Activated naive CD4-positive, alpha-beta T cell treated with anti-CD3 and anti-CD28 coated beads, Interleukin-2, amount 10 ng/mL, durations not matched to agents 7 days and 5 days (primary cell): ENCODE measurements at places on chromosomes 4 and X.
A peak's percentile ranks its signal among the peaks of the same experiment; 100 is the strongest.

- DNase-seq, result peak; percentile 31
These were observed 1.6 kb downstream of the APBB2 start for GRCh38 chr4:41212616-41213203.

- DNase-seq, result peak; percentile 93
These were observed 940 bp upstream of the NSD2 start for GRCh38 chr4:1870328-1870577.

DNA sequence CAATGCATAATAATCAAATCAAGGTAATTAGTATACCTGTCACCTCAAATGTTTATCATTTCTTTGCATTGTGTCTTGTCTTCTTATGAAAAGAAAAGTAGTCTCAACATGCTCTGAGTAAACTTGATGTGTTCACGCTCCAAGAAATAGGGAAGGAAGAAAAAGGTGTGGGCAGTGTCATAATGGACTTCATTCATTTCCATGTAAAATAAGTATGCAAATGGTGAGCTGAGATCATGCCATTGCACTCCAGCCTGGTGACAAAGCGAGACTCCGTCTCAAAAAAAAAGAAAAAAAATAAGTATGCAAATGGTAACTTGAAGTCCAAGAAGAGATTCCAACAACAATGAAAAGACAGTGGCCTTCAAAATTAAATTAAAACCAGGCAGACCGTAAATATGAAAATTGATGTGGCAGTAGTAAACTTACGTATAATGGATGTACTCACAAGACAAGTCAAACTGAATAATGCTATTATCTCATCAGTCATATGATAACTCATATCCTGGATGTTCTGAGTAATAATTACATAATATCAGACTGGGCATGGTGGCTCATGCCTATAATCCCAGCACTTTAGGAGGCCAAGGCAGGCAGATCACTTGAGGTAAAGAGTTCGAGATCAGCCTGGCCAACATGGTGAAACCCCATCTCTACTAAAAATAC lies 6.0 kb upstream of the CWH43 start:
- DNase-seq, result no peak

GRCh38 chr4:159435561-159436023 lies 332.7 kb downstream of the RAPGEF2 start:
- DNase-seq, result no peak

- no peak for DNase-seq
These were observed 87.2 kb downstream of the HS3ST1 start for GRCh38 chr4:11341337-11342043.

GRCh38 chr4:7189475-7190277 lies 2.7 kb upstream of the SORCS2 start:
- no peak for DNase-seq

GRCh38 chr4:159497936-159498335 lies 395.1 kb downstream of the RAPGEF2 start:
- no peak for DNase-seq

GRCh38 chr4:86641516-86642090 lies 47.5 kb downstream of the PTPN13 start:
- no peak for DNase-seq

GRCh38 chrX:77167993-77168392 lies 279.2 kb upstream of the FGF16 start:
- DNase-seq, result no peak

- DNase-seq, result no peak
These were observed 43.3 kb upstream of the GPR173 start for GRCh38 chrX:53005327-53005726.

DNA sequence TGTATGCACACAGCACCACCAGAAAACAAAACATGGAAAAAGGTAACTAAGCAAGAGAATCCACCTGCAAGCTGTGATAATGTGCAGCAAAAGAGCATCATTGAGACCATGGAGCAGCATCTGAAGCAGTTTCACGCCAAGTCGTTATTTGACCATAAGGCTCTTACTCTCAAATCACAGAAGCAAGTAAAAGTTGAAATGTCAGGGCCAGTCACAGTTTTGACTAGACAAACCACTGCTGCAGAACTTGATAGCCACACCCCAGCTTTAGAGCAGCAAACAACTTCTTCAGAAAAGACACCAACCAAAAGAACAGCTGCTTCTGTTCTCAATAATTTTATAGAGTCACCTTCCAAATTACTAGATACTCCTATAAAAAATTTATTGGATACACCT lies 90.2 kb downstream of the TET2 start:
- DNase-seq, result no peak

DNA sequence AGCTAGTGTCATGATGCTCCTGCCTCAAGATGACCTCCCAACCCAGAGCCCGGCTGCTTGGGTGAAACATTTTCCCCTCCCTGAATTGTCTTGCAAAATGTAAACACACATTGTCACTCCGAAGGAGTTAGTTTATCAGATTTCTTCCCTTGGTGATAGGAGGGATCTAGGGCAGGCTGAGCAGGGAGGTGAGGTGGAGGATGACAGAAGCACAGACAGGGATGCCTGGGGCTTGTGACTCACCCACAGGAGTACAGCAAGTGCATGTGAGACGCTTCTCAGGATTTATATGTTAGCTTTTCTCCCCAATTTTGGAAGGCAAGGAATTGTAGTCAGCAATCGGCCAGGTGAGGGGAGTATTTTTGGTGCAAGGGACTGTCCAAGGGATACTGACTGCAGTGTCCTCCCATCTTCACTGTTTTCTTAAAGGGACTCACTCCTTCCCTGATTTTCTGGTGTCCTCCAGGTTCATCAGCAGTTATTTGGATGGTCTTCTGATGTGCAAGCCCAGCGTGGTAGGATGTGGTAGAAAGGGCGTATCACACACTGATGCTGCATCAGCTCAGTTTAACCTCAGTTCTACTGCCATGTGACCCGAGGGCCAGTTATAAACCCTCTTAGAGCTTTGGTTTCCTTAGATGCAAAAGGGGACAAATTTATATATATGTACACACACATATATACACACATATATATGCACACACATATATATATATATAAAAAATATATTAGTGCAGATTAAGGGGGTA lies 46.2 kb upstream of the IGFBP7 start:
- no peak for DNase-seq

DNA sequence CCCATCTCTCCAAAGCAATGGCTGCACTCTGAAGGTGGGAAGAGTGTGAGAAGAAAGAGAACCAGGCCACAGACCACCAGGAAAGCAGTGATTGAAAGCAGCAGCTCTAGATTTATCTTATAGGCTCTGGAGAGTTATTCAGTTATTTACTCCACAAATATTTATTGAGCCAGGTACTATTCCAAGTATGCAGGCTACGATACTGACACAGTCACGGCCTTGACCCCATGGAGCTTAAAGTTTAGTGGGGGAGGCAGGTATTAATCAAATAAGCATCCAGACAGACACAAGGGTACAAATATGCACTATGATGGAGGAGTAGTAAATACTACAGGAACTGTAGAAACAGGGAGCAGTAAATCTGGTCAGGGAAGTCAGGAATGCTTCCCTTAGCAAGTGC lies 2.8 kb downstream of the TMEM185A start:
- no peak for DNase-seq

DNA sequence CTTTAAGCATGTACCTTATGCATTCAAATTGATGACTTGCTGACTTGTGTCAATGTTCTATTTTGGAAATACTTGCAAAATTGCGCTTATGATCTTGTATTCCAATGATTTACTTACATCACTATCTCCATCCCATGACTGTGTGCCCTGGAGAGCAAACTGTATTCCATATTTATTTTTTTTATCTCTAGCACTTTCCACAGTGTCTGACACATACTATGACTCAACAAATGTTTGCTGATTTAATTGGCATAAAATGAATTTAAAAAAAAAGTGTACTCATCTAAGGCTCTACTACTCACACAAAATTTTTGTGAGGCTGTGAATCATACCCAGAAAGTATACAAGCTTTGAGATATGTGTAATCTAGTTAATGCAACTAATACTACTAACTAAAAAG lies 1066.8 kb upstream of the ADGRL3 start:
- DNase-seq, result no peak

DNA sequence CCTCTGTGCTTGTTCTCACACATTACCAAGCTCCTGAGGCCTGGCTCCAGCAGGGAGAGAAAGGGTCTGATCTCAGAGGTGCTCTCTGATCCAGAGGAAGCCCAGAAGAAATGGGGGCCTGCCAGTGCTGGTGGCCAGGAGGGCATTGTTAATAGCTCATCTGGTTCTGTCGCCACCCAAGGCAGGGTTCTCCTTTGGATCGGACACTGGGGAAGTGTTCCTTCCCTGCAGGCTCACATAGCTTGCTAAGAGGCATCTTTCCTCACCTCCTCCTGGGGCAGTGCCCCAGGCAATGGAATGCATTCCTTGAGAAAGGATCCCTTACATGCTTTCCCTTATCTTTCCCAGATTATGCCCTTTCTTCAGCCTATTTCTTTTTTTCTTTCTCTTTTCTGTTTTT lies 53.8 kb downstream of the RBM47 start:
- DNase-seq, result no peak

DNA sequence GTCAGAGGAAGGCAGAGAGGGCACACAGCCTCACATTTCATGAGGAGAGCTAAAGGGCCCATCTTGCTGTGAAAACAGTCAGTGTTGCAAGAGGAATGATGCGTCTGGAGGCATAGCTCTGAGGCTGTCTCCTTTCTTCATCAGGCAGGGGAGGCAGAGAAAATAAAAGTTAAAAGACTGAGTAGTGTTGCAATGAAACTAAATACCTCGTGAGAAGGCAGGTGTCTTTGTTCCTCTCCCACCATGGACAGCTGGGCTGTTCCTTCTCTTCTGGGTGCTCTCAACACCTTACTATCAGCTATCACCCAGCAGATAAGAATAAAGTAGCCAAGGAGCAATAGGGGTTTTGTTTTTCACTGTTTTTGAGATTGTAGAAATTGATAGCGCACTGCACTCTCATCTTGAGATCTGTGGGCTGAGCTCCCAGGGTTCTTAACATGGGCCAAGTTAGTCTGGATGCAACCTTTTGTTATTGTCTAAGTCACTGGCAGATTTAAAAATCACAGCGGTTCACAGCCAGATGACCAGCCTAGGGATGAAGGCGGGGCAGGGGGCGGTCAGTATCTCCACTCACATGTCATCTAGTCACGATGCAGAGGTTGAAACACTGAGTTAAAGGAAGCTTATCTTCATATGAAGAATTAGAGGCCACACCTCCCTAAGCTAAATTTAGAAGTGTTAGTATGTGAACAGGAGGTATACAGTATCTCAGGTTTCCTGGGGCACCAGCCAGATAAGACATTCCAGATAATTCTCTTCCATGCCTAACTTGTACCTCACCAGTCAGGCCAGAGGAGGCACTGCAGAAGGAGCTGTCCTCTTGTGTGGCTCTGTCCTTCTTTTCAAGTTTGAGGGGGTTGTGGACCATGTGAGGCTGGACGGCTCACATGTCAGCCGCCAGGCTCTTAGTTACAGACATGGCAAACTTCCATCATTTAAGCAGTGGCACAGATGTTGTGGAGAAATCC lies 36.9 kb downstream of the PARM1 start:
- DNase-seq, result no peak

DNA sequence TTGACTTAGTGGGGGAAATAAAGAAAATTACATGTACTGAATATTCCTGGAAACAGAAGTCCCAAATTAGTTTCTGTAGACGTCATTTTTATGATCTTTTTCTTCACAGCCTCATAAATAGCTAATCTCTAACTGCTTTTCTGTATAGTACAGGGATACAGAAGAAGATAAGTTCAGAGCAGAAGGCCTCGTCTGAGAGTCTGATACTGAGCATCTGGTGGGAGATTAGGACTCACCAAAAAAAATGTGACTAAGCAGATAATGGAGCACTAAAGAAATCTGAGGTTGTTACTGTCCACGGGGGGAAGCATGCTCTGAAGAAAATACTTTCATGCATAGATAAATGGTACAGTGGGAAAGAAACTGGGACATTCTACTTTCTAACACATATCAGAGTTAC lies 115.3 kb upstream of the TRPC5 start:
- no peak for DNase-seq

DNA sequence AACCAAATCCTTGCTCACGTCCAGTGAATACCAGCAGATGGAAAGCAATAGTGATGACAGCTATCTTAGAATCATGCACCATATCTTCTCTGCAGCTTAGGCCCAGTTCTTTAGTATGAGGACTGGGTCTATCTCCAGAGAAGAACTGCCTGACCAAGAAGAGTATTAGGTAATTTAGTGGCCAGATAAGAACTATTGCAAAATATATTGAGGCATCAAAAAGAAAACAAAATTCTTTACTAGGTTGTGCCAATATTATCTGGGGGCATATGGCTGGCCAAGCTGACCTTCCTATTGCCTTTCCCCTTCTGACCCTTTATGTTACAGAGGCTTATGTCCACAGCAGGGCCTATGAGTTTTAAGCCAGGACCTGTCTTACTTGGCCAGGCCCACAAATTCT lies 91.2 kb downstream of the RLIM start:
- no peak for DNase-seq

- DNase-seq, result no peak
These were observed 1.0 kb downstream of the GAB3 start for GRCh38 chrX:154749856-154750255.

GRCh38 chr4:17332478-17332877 lies 179.4 kb downstream of the QDPR start:
- no peak for DNase-seq

- DNase-seq, result no peak
These were observed 25.6 kb downstream of the ARHGAP6 start for GRCh38 chrX:11640089-11640488.

DNA sequence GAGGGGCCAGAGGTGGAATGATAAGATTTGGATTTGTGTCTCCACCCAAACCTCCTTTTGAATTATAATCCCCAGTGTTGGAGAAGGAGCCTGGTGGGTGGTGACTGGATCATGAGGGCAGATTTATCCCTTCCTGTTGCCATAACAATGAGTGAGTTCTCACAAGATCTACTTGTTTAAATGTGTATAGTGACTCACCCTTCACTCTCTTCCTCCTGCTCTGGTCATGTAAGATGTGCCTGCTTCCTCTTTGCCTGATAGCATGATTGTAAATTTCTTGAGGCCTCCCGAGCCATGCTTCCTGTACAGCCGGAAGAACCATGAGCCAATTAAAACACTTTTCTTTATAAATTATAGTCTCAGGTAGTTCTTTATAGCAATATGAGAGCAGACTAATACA lies 348.6 kb downstream of the AR start:
- no peak for DNase-seq

DNA sequence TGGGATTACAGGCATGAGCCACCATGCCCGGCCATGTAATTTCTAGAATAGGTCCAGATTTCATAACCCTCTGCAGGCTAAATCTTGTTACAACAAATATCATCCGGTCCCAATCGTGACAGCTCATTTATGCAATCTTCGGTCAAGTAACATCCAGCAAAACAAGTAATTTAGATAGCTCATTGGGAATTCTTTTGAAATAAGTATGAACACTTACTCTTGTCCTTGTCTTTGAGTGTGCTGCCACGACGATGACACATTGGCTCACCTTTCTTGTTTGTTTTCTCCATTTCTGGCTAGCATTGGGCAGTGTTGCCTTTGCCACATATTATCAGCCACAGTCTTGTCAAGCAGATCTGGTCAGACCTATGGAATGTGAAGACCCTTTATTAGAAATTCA lies 92.0 kb downstream of the PHEX start:
- no peak for DNase-seq

- no peak for DNase-seq
These were observed 18.3 kb upstream of the ACSL1 start for GRCh38 chr4:184843984-184844554.
